ENCODE measurements at places on chromosomes 6 and 20.

DNA sequence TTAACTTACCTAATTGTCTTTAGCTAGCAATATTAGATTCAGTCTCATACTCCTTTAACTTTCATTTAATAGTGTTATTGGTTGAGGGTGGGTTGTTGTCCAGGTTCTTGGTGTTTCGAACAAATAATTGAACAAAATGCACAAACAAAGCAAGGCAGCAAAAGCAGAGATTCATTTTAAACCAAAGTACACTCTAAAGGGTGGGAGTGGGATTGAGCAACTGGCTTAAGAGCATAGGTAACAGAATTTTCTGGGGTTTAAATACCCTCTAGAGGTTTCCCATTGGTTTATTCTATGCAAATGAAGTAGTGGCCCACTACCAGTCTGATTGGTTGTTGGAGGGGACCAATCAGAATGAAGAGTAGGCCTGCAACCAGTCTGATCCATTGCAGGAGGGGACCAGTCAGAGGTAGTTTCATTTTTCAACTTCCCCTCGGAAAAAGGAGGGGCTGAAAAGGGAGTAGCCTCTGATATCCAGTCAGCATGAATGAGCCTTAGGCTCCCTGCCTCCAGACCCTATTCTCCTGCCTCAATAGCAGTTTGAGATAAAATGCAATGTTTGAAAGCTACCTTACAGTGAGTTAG lies 26.3 kb upstream of the RAB23 start:
- no peak for DNase-seq

- DNase-seq: no peak
Measured at GRCh38 chr20:25327521-25328235, 63.0 kb downstream of the ABHD12 start.

DNA sequence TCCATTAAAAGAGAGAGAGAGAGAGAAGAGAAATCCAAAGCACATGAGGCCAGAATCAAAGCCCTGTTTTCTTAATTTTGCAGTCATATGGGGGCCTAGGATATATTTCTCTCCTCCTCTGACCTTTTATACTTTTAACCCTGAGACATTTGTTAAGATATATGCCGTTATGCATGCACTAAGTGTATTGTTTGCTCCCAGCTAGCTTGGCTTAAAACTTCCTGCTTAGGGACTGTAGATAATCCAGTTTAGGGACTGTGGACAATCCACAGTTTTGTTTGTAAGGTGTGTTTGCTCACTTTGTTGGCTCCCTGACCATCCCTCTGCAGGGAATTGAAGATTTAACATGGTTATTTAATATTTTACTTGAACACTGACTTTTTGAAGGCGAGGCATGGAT lies 166.3 kb upstream of the TSHZ2 start:
- DNase-seq: no peak

GRCh38 chr20:35619196-35620095 lies 3.8 kb downstream of the SPAG4 start:
- peak; percentile 97 for DNase-seq

DNA sequence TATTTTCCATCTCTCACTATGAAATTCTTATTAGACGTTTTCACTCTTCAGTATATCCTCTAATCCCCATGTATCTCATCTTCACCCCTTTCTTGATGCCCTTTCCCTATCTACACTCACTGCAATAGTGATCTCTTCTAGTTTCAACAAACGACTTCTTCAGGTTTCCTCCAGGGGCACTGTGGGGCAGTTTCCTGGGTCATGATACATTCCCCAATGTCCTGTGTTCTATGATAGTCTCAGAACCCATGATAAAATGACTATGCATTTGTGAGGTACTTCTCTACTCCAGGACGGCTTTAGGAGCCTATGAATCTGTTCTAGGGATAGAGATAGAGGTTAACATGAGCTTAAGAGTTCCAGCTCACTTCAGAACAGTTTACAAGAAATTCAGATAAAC lies 183.3 kb downstream of the FOXC1 start:
- DNase-seq: no peak

DNA sequence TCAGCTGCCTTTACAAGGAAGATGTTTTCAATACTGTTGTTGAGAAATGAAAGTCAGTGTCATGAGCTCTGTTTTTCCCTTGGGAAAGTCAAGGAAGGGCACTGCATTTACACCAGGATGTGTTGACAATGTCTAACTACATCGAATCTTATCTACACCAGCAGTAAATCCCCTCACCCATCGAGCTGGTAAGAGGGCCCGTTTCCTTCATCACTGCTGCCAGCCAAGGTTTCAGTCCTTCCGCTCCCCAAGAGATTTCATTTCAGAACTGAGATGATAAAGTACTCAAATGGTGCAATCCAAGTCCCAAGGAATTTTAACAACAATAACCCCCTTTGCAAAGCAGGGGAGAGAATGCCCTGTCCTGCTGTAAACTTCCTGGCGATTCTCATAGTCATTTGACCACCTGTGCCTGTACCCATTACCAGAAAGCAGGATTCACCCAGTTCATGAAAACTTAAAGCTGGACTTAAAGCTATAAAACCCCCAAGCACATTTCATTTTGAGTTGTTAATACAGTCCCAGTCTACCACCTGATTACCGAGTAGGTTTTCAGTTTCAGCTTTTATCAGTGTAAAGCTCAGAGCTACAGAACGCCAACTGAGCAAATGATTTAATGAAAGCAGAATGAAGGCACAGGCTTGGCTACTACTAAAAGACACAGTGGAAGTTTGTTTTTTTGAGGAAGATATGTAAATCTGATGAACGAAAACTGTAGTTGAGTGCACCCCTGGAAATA lies 122.5 kb upstream of the TAB2 start:
- no peak for DNase-seq

- no peak for DNase-seq
Measured at GRCh38 chr6:29834564-29835436, 7.2 kb downstream of the HLA-G start.

DNA sequence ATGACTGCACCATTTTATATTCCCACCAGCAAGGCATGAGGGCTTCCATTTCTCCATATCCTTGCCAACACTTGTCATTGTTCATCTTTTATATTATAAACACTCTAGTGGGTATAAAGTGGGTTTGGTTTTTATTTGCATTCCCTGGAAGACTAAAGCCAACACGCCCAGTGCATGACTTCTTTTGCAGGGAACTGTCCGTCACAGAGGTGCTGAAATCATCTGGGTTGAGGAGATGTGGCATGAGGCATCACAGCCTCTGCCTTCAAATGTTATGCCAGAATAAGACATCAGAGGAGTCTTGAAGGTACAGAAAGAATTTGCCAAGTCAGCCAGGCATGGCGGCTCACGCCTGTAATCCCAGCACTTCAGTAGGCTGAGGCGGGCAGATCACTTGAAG lies 29.9 kb upstream of the FAM210B start:
- peak; percentile 65 for DNase-seq

GRCh38 chr6:113634352-113635163 lies 222.6 kb upstream of the MARCKS start:
- no peak for DNase-seq

DNA sequence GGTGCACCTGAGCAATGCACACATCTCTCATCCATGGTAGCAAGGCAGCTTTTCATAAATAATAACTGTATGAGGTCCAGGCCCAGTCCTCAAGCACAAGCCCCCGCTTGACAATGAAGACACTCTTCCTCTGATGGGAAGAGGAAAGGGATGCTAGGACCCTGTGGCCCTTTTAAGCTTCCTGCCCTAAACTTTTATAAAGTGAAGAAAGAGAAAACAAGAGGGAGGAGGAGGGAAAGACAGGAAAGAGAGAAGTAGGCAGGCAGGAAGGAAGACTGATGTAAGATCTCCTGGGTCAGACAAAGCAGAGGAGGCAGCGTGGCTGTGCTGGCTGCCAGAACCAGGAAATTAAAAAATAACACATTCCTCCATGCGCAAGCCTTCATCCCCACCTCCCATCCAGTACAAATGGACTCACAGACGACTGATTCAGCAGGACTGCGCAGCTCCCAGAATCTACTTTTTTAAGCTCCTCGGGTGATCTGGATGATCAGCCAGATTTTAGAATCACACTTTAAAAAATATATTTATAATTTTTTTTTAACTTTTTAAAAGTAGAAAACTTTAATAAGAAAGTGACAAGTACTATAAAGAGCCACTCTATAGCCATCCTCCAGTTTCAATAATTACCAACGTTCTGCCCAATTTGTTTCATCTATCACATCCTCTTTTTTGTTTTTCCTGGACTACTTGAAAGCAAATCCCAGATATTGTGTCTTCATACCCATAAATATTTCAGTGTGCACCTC lies 16.5 kb downstream of the TNFAIP3 start:
- peak; percentile 27 for DNase-seq

DNA sequence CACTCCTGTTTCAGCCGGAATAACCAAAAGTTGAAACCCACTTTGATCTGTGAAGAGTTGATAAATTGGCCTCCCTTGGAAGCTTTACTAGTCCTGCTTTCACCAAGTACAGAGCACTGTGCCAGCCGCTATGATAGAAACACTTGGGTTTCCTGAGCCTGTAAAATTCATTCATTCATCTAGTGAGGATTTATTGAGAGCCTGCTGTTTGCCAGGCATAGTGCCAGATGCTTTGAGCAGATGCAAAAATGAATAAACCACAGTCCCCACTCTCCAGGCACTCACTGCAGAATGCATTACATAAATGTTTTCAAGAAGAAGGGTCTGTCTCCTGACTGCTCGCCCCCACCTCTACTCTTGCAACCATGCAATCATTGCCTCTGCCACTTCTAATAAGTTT lies 25.3 kb upstream of the TMEM217 start:
- DNase-seq: no peak

- DNase-seq: no peak
Measured at GRCh38 chr6:158793432-158793831, 25.7 kb downstream of the EZR start.

DNA sequence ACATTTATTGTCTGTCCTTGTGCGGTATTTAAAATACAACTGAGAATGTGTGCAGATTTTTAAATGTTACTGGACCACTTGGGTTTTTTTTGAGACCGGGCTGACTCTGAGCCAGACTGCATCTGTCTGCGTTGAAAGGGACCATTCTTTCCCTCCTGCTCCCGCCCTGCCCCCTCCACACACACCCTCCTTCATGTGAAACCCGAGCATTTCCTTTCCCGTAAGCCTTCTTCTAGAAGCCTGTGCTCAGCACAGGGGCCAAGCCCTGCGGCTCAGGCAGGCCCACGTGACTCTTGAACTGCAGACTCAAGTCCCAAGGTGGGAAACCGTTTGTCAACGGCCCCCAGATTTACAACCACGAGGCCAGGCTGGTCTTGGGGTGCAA lies 82.7 kb upstream of the FOXC1 start:
- DNase-seq: peak; percentile 85

GRCh38 chr6:154754152-154754551 lies 20.9 kb downstream of the SCAF8 start:
- no peak for DNase-seq

DNA sequence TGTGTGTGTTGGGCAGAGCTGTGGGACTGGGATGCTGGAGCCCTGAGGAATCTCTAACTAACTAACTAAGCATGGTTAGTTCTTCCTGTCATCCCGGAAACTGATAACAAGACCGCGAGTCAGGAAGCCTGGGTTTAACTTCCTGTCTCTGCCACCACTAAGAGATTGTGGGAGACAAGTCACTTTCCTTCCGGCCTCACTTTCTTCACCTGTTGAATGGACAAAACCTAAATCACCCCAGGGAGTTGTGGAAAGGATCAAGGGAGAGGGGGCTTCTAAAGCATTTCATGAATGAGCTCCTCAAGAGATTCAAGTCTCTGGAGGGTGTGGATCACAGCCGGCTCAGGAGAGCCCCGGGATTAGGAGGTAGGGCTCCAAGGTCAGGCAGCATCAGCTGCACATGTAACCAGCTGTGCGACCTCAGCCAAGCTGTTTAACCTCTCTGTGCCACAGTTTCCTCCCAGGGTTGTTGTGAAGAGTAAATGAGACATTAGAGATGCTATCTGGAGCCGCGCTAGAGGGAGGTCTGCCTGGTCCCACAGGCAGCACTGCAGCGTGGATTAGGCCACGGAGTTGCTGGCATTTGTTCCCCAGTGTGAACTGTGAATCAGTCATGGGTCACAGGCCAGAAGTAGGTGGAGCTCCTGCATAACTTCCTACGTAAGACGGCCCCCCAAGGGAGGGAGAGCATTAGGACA lies 105.1 kb downstream of the TOX2 start:
- peak; percentile 56 for DNase-seq

- peak; percentile 39 for DNase-seq
Measured at GRCh38 chr6:34152806-34153520, 7.1 kb upstream of the GRM4 start.

- no peak for DNase-seq
Measured at GRCh38 chr6:119348748-119349360, 707 bp downstream of the MAN1A1 start.

GRCh38 chr20:48986899-48987298 lies 59.2 kb upstream of the CSE1L start:
- no peak for DNase-seq

GRCh38 chr6:101290346-101290745 lies 103.2 kb upstream of the GRIK2 start:
- no peak for DNase-seq

DNA sequence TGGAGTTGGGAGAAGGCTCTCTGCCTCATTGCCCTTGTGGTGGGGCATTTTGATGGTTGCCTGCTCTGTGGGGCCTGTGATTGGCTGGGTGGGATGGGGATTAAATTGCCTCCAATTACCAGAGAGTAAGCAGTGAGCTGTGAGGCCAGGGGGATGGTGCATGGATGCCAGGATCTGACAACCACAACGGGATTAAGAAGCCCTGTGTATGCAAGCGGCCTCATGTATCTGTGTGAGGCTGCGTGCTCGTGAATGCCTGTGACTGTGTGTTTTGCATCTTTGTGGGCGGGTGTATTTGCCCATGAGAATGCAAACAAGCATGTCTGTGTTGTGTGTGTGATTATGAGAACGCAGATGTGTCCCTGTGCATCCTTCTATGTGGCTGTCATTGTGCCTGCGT lies 46.1 kb downstream of the CD40 start:
- DNase-seq: no peak

- no peak for DNase-seq
Measured at GRCh38 chr6:797479-798077, 104.6 kb upstream of the EXOC2 start.

DNA sequence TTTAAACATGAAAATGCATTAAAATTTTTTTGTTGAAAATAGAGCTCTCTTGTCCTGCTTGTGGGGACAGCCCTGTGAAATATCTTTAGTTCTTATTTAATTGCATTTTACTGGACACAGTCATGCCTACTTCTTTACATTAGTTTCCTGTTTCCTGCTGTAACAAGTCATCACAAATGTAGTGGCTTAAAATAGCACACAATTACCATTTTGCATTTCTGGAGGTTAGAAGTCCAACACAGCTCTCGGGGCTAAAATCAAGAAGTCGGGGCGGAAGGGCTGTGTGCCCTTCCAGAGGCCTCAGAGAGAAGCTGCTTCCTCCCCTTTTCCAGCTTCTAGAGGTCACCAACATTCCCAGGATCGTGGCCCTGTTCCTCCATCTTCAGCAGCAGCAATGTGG lies 29.4 kb downstream of the PNLDC1 start:
- no peak for DNase-seq

GRCh38 chr6:158825951-158826306 lies 6.8 kb upstream of the EZR start:
- DNase-seq: peak; percentile 56

DNA sequence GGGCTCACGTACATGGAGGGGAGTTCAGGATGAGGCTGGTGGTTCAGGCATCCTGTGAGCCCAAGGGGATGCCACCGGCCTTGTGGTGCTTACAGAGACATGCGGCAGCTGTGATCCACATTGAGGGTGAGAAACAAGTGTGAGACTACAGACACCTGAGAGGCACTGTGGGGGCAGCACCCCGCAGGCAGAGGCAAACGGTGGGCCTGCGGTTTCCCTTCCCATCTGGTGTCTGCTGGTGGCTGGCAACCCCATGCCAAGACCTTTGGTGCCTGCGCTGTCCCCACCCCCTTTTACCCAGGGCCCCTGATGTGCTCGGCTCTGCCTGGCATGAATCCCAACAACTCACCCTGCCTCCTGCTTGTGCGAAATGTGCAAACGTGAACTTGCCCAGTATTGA lies 42.0 kb downstream of the ERMARD start:
- DNase-seq: no peak
